ENCODE measurements at places on chromosomes 2 and 18.

DNA sequence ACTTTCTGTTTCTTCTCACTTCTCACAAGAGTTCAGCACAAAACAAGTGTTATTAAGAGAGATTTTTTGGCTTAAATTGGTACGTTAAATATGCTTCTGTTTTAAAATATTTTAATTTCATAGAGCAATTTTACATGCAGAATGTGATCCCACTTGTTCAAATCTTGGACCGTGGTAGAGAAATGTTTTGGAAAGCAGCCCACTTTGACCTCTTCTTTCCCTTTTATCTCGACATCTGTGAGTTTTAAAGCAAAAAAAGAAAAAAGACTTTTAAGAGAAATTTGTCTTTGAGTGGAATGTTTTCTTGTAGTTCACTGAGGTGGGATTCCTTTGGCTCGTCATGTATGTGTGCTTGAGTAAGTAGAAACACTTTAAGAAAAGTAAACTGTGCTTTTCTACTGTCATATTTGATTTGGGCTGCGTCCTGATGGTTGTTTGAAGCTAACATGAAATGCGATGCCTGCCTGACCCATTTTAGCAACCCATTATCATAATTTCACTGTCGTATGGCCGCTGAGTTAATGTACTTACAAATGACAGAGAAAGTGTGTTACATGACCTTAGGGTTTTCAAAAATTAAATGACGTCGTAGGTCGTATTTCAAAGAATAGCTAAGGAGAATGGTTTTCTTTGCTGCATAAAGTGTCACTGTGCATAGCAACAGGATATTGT lies 54.5 kb downstream of the TSHZ1 start:
- DNase-seq, result peak; percentile 53

DNA sequence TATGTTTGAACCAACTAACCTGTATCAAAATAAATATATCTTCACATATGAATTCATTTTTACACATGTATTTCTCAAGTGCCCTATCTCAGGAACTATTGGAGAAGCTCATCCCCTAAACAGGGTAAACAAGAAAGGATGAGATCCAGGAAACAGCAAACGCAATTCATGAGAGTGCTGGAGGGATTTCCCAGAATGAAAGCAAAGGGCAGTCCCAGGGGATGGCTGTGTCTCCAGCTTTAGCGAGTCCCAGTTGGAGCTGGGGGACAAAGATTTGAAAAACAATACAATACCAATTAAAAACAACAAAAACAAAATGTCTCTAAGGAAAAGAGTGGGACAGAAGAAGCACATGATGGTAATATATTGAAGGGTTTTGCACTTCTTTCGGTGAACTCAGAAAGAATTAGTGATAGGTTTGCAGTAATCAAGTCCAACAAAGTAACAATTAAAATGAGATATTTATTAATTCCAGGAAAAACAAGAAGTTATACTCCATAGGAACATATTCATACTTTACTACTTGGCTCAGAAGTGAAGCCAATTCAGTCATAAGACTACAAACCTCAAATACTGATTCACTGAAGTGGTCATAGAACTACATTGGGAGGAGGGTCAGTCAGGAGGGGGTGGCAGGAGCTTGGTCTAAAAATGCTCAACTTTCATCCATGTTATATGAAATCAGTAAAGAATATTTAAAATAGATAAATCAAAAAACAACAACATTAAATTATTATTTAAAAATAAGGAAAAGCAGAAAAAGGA lies 73.1 kb upstream of the PDE1A start:
- no peak for DNase-seq

- DNase-seq, result no peak
Observed at GRCh38 chr18:22286585-22286984, 117.2 kb downstream of the GATA6 start.

GRCh38 chr2:158777077-158777476 lies 18.0 kb upstream of the DAPL1 start:
- DNase-seq, result no peak

GRCh38 chr2:72924353-72925240 lies 7.3 kb downstream of the EMX1 start:
- no peak for DNase-seq

- peak; percentile 53 for DNase-seq
Observed at GRCh38 chr2:8590938-8591337, 90.9 kb upstream of the ID2 start.

DNA sequence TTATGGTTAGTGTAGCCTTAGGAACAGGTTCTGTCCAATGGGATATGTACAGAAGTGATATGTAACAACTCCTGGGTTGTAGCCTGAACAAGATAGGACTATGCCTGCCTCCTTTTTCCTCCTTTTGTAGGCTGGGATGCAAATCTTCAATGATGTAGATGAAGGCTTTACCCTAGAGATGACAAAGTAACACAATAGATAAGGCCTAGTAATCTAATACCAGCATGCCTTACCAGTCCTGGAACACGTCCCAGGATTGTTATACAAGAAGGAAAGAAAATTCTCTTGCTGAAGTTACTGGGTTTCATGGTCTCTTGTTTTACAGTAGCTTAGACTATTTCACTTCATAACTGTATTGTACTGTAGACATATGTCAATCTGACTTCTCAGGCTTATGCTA lies 192.1 kb downstream of the OTX1 start:
- DNase-seq, result no peak

GRCh38 chr2:195782156-195782555 lies 125.1 kb downstream of the SLC39A10 start:
- DNase-seq, result no peak

- DNase-seq, result no peak
Observed at GRCh38 chr2:24577481-24577880, 86.4 kb downstream of the NCOA1 start.

DNA sequence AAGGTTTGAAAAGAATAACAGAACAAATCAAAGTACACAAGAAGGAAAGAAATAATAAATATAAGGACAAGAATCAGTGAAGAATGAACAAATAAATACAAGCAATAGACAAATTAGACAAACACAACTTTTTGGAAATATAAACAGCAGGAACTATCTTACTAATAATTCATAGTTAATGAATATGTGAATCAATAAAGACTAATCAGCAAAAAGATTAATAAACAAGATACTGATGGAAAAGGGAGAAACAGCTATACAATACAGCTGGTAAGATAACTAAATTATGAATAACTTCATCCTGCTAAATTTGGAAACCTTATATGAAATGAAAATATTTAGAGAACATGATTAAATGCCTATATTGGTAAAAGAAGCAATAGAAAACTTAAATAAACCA lies 193.6 kb upstream of the SPRED2 start:
- DNase-seq, result no peak

DNA sequence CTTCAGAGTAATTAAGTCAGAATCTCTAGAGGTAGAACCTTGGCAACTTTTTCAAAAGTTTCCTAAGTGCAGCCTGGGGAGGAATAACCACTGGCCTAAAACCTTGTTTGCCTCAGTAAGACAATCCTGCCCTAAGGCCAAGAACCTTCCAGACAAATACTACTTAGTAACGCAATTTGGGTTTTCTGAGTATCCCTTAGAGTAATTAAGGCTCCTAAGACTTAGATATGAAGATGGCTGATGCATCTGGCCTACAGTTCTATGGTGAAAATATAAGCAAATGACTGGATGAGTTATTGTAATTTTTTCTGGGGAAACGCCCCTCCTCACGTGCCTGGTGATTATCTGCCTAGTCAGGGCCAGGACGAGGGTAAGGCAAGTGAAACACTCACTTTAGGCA lies 95.7 kb upstream of the DLX2 start:
- no peak for DNase-seq

DNA sequence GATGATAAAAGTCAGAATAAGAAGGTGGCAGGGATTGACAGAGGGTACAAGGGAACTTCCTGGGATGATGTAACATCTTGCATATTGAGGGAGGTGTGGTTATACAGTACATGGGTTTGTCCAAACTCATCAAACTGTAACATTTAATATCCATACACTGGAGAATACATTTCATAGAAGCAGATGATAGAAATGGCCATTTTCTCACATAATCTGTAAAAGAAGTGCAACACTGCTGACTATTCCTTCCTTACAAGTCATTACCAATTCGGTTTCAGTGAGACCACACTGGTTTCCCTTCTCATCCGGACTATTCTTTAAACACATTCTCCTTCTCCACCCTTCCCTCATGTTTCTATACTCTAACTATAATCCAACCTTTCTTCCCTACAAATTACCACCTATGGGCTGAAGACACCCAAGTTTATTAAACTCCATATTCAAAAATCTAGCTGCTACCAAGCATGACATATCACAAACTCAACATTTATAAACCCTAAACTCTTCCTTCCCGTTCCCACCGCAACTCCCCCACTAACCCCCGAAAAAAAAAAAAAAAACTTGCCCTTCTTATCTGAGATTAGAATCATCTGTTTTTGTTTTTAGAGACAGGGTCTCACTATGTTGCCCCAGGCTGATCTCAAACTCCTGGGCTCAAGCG lies 1.6 kb downstream of the COX7A2L start:
- no peak for DNase-seq

DNA sequence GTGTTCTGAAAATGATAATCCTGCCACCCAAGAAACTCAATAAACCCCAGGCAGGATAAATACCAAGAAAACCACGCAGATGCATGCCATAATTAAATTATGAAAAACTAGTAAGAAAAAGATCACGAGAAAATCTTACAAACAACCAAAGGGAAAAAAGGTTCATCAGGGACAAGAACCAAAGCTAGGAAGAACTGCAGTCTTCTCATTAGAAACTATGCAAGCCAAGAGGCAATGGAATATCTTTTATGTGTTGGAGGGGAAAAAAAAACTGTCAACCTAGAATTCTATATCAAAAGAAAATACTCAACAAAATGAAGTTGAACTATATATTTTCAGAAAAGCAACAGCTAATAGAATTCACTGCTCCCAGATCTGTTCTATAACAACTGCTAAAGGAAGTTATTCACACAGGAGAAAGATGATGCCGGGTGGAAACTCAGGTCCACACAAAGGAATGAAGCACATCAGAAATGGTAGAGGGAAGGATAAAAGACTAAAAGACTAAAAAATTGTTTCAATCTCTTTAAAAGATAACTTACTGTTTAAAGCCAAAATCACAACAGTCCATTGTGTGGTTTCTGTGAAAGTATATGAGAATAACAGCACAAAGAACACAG lies 55.0 kb downstream of the NDUFA10 start:
- DNase-seq, result no peak
